ENCODE measurements at places on chromosomes 4 and X.

DNA sequence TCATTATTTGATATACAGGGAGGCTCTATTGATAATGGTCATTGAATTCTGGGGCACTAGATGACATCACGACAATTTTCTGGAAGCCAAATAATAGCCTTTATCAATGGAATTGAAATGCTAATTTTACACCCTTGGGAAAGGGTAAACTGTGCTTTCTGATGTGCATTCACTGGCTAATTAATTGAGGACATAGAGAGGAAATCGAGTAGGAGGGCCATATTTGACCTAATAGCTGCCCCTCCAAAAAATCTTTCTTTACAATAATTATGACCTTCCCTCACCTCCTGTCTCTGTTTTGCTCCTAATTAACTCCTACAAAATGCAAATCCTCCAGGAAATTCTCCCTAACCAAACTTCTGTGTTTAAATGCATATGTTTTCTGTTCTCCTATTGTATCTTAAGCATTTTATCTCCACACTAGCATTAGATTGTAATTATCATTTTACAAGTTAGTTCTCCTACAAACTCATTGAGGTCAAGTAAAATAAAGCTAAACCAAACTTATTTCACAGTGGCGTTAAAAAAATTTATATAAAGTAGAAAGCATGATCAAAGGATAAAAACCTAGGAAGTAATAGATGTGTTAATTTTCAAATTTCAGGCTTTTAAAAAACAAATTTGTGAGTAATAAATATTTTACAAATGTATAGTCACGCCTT, 1414.0 kb upstream of the AGA start:
- no peak for ATAC-seq

DNA sequence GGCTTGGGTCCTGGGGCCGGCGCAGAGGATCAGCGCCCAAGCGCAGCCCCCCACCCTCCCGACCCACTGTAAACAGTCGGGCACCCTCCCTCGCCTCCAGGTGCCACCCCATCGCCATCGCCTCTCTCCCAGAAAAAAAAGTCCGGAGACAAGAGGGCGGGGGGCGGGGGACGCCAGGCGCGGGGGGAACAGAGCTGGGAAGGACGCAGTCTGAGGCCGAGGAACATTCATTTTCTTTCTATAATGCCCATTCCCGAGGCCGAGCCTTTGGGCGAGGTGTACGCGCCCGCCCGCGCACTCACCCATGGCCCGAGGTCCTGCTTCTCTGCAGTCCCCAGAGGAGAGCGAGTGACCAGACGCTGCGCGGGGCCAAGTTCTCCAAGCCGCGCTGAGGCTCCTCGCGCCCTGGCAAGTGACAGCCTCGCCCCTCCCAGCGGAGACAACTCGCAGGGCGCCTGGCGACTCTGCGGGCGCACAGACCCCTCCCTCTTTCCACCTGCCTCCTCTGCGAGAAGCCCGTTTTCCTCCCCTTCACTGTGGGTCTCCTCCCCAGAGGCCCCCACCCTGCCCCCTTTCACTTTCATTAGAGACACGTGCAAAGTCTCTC, 63.5 kb upstream of the WDR17 start:
- ATAC-seq = peak; percentile 87

DNA sequence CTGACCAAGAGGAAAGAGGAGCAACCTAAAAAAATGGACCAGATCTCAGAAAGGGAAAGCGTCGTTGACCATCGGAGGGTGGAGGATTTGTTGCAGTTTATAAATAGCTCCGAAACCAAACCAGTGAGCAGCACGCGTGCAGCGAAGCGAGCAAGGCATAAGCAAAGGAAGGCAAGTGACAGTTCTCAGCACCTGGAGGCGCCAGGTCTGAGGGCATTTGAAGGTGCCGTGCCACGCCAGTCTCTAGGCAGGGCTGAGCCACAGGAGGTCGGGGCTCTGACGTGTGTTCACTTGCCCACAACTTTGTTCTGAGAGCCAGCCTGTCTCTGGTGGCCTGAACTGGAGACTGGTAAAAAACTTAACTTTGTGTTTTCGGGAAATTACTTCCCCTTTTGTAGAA, 59.7 kb downstream of the TNIP2 start:
- peak; percentile 99 for ATAC-seq

DNA sequence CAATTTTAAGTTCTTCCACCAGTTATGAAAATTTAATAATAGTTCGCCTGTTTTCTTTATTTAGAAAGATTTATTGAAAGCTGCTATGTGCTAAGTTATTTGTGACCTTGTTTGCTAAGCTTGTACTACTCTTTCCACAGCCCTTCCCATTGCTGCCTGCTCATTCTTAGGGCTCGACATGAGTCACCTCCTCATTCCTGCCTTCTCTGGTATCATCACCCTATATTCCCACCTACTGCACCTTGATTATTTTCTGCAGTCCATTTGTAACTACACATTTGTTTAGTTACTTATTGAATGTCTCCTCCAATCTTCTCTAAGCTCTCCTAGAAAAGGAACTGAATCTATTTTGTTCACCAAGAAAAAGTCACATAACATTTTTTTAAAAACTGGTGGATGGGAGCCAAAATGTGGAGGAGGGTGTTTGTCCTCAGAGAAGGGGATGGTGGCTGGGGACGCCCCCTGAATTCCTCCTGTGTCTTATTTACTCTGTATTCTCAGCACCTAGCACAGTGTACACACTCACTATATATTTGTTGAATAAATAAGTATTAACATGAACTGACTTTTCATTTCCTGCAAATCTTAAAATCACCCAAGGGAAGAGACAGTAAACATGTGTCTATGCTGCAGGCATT, 3.7 kb upstream of the RAB9A start:
- no peak for ATAC-seq

- no peak for ATAC-seq
Measured at GRCh38 chrX:65726715-65727114, 59.3 kb downstream of the MSN start.

DNA sequence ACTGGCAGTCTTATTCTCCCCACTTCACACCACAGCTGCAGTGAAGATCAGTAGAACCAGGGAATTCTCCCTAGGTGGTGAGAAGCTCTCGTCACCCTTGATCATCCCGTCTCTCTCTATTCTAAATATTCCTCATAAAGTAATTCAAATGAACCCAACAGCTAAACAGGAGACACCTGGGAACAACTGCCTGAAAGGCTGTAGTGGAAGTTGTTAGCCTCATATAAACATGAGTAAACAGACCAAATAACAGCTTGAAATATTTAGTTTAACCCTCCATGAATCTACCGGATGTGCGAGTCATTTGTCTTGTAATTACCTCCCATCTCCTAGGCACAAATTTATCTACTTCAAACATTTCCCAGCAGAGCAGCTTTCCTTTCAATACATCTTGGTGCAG, 30.4 kb upstream of the APELA start:
- ATAC-seq = no peak

DNA sequence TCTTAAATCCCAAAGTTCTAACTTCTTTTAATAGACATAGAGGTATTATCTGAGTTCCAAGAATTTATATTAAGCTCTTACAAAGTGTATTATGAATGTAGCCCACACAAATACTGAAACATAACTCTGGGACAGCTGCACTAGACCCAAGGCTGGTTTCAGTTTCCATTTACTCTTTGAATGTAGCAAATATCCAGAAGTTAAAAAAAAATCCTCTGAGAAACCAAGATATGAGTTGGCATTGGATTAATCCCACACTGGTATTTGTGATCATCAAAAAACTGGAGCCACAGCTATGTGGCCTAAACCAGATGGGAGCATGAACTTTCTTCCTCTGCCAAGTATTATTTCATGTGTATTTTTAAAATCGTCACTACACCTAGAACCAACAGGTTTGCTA, 23.6 kb upstream of the SMPX start:
- ATAC-seq = no peak

DNA sequence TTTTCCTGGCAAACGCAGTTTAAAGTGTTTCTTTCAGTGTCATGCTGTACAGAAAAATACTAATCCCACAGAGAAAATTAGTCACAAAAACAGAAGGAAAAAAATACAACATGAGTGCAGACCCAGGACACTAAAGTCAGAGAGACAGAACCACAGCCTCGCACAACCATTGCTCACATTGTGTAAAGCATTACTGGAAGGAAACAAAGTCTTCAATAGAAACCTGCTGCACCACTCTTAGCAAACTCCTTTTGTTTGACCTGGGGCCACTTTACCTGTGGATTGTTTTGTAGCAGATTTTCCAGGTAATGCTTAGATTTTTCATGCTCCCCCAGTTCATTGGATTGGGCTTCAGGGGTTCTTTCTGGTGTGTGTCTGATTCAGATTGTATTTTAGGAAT, 131.8 kb upstream of the TMLHE start:
- no peak for ATAC-seq

- ATAC-seq = no peak
Measured at GRCh38 chrX:11261260-11261659, 32.0 kb upstream of the AMELX start.

- no peak for ATAC-seq
Measured at GRCh38 chr4:91513326-91513725, 790.4 kb upstream of the GRID2 start.

DNA sequence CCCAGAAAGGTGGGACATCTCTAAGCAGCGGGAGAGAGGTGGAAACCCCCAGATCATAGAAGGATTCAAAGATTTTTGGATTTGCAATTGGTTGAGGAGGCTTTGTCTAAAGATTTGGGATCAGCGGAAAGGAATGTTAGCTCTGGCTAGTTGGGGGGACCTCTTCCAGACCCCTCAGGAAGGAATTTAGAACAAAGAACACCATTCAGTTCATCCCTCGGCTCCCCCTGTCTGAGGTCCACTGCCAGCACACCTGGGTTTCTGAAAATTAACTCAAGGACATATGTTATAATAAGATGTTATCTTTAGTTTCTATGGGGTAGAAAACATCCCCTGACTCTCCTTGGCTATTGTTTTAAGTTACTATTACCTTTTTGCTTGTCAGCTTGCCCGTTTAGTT, 163.6 kb downstream of the CEP135 start:
- no peak for ATAC-seq
